H9 (cell line): ENCODE measurements at places on chromosomes 11 and 22. TPM values are rescaled to one million over a fixed set of nuclear protein-coding genes. Genes with fewer than 3 reads are reported as not detected.
A peak's percentile ranks its signal among the peaks of the same experiment; 100 is the strongest.

GRCh38 chr11:79045800-79046304 lies 395.0 kb downstream of the TENM4 start:
- no peak for DNase-seq
- H3K4me1 ChIP-seq, result no peaks in the 10 kb centered on the region
- H3K27me3 ChIP-seq, result no peaks in the 10 kb centered on the region
- H3K36me3 ChIP-seq, result no peaks in the 10 kb centered on the region
- H3K27ac ChIP-seq, result no peak overlapping the region

- no peaks in the 10 kb centered on the region for H3K27me3 ChIP-seq
- no peaks in the 10 kb centered on the region for H3K36me3 ChIP-seq
- no peaks in the 10 kb centered on the region for H3K4me1 ChIP-seq
- no peak overlapping the region for H3K4me3 ChIP-seq
Observed at GRCh38 chr11:86558207-86558606, 114.2 kb downstream of the ME3 start.

GRCh38 chr11:3604167-3604566 lies 37.6 kb downstream of the ART5 start:
- no peaks in the 10 kb centered on the region for H3K36me3 ChIP-seq
- H3K4me1 ChIP-seq, result no peaks in the 10 kb centered on the region
- no peaks in the 10 kb centered on the region for H3K27me3 ChIP-seq
- no peak for DNase-seq
- H3K4me3 ChIP-seq, result no peak overlapping the region

DNA sequence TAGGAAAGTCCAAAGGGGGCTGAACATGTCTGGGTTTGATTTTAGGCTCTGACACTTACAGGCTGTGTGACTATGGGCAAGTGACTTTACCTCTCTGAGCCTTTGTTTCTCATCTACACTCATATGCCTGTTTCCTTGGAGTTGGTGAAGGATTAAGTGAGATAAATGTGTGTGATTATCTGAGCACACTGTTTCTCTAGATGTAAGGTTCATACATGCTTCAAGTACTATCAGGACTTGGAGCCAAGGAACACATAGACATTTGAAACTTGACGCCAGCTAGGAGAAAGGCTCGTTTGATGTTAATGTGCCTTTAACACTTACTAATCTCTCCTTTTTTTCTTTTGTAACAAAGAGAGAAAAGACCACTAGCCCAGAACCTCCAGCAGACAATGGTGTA lies 9.7 kb downstream of the CRYBB1 start:
- H3K4me3 ChIP-seq, result no peak overlapping the region
- H3K4me1 ChIP-seq, result peaks cover 12% of the 10 kb centered on the region; the same call in 1 of the 2 replicates
- no peak overlapping the region for H3K27ac ChIP-seq
- DNase-seq, result no peak
- peaks cover 6% of the 10 kb centered on the region; the same call in 1 of the 2 replicates for H3K27me3 ChIP-seq

DNA sequence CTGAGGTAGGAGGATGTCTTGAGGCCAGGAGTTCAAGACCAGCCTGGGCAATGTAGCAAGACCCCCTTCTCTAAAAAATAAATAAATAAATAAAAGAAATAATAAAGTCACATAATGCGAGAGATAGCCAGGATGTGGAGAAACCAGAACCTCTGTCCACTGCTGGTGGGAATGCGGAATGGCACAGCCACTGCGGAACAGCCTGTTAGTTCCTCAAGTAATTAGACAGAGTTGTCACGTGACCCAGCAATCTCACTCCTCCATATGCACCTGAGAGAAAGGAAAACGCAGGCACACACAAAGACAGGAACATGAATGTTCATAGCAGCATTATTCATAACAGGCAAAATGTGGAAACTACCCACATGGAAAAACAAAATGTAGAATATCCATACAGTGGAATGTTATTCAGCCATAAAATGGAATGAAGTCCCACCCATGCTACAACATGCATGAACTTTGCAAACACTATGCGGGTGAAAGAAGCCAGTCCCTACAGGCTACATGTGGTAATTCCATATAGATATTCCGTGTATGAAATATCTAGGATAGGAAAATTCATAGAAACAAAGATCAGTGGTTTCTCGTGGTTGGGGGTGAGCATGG lies 27.4 kb downstream of the LIF start:
- no peaks in the 10 kb centered on the region for H3K36me3 ChIP-seq
- H3K4me1 ChIP-seq, result peaks cover 6% of the 10 kb centered on the region; the same call in 1 of the 2 replicates
- no peak for DNase-seq
- no peak overlapping the region for H3K27ac ChIP-seq

GRCh38 chr22:46596819-46597218 lies 23.4 kb upstream of the GRAMD4 start:
- peaks cover 2% of the 10 kb centered on the region; the same call in 1 of the 2 replicates for H3K4me1 ChIP-seq
- DNase-seq, result peak; percentile 68
- H3K27me3 ChIP-seq, result no peaks in the 10 kb centered on the region
- no peaks in the 10 kb centered on the region for H3K36me3 ChIP-seq
- no peak overlapping the region for H3K4me3 ChIP-seq
- no peak overlapping the region for H3K27ac ChIP-seq

DNA sequence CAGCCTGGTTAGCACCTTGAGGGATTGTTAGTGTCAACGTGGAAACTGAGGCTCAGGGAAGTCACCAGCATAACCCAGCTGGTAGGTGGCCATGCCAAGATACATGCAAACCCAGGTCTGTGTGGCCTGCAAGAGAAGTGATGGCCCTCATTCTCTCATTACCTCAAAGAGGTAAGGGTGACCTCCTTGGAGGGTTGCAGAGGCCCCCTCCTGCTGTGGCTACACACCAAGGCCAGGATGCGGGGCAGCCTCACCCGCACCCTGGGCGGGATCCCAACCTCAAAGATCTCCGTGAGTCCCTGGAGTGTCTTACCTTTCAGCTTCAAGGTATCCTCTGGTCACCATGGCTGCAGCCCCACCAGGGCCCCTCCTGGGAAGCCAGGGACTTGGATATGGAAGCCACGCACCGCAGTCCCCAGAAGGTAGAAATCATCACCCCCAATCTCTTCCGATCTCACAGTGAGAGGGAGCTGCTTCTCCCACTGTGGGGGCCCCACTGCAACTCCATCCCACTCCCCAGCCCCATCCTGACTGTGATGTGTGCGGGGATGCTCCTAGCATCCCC lies 95.4 kb downstream of the MORC2 start:
- H3K4me3 ChIP-seq, result no peak overlapping the region
- H3K27me3 ChIP-seq, result no peaks in the 10 kb centered on the region
- DNase-seq, result peak; percentile 15
- no peaks in the 10 kb centered on the region; the same call in 1 of the 3 replicates for H3K36me3 ChIP-seq
- no peaks in the 10 kb centered on the region for H3K4me1 ChIP-seq

DNA sequence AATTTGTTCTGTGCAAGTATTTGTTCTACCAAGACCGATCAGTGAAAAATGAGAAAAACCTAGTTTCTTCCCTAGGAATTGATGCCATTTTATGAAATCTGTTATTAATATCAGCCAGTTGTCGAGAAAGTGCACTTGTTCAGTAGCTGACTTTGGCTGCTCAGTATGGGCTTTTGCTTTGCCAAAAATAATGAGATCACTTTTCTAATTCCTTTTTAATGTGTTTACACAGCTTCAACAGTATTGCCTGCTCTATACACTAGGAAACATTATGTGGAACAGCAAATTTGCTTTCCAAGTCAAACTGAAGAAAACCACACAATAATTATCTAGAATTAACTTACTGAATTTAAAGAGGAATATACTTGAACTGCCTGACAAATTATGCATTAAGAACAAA lies 34.4 kb downstream of the SCUBE2 start:
- no peaks in the 10 kb centered on the region for H3K36me3 ChIP-seq
- no peak for DNase-seq
- H3K4me1 ChIP-seq, result no peaks in the 10 kb centered on the region
- no peaks in the 10 kb centered on the region for H3K27me3 ChIP-seq
- no peak overlapping the region for H3K27ac ChIP-seq
- no peak overlapping the region for H3K4me3 ChIP-seq

DNA sequence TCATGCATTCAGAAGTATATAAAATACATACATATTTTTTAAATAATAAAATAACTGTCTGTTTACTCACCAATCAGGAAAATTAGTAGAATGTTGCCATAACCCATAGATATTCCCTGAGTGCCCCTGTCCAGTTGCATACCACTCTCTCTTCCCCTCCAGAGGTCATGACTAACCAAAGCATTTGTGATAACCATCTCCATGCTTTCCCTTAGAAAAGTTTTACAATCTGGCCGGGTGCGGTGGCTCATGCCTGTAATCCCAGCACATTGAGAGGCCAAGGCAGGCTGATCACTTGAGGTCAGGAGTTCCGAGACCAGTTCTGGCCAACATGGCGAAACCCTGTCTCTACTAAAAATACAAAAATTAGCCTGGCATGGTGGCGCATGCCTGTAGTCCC lies 33.2 kb upstream of the LDHA start:
- no peak overlapping the region for H3K4me3 ChIP-seq
- no peaks in the 10 kb centered on the region for H3K4me1 ChIP-seq
- H3K27me3 ChIP-seq, result no peaks in the 10 kb centered on the region
- peaks cover 21% of the 10 kb centered on the region; the same call in 2 of the 3 replicates for H3K36me3 ChIP-seq
- no peak overlapping the region for H3K27ac ChIP-seq

DNA sequence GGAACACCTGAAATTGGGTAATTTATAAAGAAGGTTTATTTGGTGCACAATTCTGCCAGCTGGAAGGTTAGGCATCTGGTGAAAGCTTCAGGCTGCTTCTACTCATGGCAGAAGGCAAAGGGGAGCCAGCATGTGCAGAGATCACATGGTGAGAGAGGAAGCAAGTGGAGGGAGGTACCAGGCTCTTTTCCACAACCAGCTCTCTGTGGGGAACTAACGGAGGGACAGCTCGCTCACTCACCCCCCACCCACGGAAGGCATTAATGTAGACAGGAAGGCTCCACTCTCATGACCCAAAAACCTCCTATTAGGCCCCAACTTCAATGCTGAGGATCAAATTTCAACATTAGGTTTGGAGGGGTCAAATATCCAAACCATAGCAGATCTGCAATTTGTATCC lies 75.6 kb upstream of the ARHGAP32 start:
- no peaks in the 10 kb centered on the region for H3K36me3 ChIP-seq
- H3K4me1 ChIP-seq, result peaks cover 3% of the 10 kb centered on the region; the same call in 1 of the 2 replicates
- no peak overlapping the region for H3K27ac ChIP-seq
- no peak for DNase-seq

DNA sequence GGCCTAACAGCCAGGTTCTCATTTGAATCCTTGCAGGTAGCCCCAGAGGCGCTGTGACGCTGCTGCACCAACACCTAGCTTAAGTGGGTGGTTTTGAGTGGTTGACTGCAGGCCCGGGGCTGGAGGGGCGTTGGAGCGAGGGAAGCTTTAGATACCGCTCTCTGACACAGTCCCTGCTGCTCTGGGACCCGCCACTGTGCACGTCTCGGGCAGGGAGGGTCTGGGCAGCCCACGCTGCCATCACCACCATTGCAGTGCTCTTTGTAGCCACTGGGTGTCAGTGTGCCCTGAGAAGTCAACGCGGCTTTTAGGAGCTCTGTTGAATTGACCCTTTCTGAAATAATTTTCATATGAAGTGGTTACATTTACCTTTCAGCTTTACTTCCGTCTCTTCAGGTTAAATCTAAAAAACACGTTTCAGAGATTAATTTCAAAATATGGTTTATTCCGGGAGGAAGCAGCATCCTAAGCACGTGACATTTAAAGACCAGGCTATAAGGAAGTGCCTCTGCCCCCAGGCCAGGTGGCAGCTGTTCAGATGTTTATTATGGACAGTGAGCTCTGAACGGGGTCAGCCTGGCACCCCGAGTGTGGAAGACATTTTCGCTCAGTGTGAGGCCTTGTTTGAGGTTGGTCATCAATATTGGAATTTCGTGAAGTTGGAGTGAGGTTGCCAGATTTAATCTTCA lies 30.9 kb upstream of the PARVB start:
- no peak overlapping the region for H3K27ac ChIP-seq
- peak; percentile 83 for DNase-seq
- peaks cover 81% of the 10 kb centered on the region for H3K36me3 ChIP-seq
- H3K27me3 ChIP-seq, result no peaks in the 10 kb centered on the region
- no peaks in the 10 kb centered on the region for H3K4me1 ChIP-seq
- H3K4me3 ChIP-seq, result no peak overlapping the region

- H3K4me3 ChIP-seq, result no peak overlapping the region
- DNase-seq, result no peak
- H3K36me3 ChIP-seq, result no peaks in the 10 kb centered on the region; the same call in 2 of the 3 replicates
- H3K27me3 ChIP-seq, result no peaks in the 10 kb centered on the region
- no peak overlapping the region for H3K27ac ChIP-seq
Observed at GRCh38 chr22:49134076-49134475, 693.6 kb downstream of the BRD1 start.

DNA sequence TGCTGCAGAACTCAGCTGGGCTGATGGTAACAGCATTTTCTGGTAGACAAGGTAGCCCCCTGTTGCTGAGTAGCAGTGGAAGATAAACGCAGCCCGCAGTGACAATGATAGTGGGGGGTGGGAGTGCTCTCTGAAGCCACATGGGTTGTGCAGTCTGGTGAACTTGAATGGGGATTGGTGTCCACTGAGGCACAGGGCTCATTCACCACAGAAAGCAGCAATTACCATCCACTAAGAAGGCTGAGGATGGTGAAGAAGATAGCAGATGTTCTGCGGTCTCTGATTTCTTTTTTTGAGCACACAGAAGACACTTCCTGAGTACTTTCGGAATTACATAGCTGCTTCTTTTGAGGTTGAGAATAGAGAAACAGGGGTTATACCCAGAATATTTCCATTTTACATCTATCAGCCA lies 150.3 kb downstream of the LRRC4C start:
- DNase-seq, result no peak
- no peaks in the 10 kb centered on the region for H3K4me1 ChIP-seq
- no peak overlapping the region for H3K4me3 ChIP-seq
- H3K36me3 ChIP-seq, result peaks cover 5% of the 10 kb centered on the region
- no peak overlapping the region for H3K27ac ChIP-seq

Gene SCT
- 1.8 and 2.3 TPM in 2 replicates for total RNA-seq

Gene TUT1
- total RNA-seq, result 20.7 and 24.9 TPM in 2 replicates
